ENCODE measurements at places on chromosomes 4 and X.

DNA sequence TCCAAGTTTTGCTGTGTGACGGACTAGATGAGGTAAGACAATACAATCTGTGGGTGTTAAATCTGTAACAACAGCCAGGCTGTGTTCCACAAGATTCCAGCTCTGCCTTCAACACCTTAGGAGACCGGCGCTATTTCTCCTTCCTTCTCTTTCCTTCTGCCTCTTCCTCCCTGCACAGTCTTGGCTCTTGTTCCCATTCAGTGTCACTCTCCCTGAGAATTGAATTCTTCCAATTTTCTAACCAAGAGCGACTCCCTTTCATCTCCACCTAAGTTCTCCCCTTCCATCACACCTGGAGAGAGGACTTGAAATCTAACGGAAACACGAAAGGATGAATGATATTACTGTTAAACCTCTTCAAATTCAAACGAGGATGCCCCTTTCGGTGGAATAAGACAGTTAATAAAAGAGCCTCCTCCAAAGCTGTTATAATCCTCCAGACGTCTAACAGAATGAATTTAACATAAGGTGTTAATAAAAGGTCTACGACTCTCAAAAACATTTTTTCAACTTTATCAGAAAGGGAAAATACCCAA lies 2.7 kb downstream of the EPHA5 start:
- DNase-seq: no peak

DNA sequence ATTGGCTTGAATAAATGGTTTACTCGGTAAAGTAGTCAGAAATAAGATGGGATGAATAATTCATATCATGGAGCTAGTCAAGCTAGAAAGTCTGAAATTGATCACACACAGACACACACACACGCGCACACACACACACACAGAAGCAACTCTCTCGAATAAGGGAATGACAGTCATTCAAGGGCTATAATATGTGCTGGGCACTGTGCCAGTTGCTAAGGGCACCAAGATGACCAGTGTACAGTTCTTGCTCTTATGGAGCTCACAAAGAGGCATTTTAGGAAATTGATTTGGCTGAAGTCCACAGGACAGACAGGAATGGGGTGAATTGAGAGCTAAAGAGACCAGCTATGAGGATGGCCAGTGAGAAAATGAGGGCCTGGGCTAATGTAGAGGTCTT lies 34.2 kb upstream of the SH3D19 start:
- DNase-seq: no peak

GRCh38 chr4:178633263-178633662 lies 1191.0 kb upstream of the AGA start:
- no peak for DNase-seq

DNA sequence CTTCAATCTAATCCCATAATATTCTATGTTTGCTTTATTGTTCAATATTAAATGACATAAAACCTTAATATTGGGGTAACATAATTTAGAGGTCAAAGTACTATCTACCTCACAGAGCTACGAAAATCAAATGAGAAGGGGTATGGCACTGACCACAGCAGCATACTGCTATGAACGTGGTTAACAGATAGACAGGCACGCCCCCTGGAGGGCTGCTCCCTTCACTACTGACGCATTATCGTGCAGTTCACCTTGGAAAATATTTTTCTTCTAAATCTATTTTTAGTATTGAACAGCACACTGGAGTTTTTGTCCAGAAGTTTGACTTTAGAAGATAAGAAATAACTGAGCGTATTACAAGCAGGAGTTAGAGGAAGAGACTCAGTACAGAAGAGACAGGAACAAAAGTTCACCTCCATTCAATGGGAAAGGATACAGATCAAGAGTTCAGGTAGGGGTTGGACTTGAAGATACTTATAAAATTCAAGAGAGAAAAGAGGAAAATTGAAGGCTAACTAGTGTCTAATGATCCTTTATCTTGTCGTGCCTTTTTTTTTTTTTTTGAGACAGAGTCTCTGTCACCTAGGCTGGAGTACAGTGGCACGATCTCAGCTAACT lies 22.7 kb downstream of the MAP9 start:
- peak; percentile 59 for DNase-seq

GRCh38 chrX:111127038-111127437 lies 31.0 kb downstream of the PAK3 start:
- DNase-seq: no peak
